ENCODE measurements at places on chromosomes 12 and 14.

GRCh38 chr12:26125400-26126339 lies 833 bp upstream of the BHLHE41 start:
- peak; percentile 80 for DNase-seq

GRCh38 chr12:44774815-44775411 lies 101.2 kb downstream of the NELL2 start:
- peak; percentile 36 for DNase-seq

- DNase-seq: no peak
Observed at GRCh38 chr14:53306911-53307310, 153.8 kb upstream of the DDHD1 start.

- no peak for DNase-seq
Observed at GRCh38 chr12:130347588-130347987, 9.9 kb downstream of the PIWIL1 start.

DNA sequence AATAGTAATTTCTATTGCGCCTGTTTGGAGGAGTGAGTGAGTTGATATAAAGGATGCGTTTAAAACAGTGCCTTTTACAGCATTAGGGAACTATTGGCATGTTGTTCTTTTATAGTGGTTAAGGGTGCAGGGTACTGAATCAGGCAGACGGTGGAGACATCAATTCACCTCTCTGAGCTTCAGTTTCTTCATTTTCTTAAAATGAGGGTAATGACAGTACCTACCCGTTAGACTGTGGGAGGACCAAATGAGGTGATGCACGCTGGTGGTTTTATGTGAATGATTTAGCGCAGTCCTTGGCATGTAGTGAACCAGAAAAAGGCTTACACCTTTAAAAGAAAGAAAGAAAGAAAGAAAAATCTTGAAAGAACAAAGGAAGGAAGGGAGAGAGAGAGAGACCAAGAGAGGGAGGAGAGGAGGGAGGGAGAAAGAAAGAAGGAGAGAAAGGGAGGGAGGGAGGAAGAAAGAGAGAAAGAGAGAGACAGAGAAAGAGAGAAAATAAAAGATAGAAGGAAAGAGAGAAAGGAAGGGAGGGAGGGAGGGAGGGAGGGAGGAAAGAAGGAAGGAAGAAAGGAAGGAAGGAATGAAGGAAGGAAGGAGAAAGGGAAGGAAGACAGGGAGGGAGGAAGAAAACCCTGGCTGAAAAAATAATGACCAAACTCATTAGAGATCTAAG lies 22.2 kb upstream of the CCND2 start:
- DNase-seq: no peak

DNA sequence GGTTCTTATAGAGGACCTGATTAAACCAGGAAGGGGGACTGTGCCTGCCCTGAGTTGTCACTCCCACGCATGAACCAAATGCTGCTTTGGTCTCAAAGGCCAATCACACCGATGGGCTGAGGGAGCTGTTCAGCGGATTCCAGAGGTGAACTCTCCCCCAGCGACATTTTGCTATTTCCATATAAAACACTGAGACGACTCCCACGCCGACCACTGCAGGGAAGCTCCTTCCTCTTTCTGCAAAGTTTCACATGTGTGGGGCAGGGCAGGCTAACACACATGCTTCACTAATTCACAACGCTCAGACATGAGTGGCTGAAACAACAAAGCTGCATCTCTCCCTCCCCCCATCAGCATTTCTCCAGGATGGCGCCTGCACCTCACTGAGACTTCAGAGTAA lies 37.8 kb upstream of the TMEM132D start:
- peak; percentile 2 for DNase-seq

DNA sequence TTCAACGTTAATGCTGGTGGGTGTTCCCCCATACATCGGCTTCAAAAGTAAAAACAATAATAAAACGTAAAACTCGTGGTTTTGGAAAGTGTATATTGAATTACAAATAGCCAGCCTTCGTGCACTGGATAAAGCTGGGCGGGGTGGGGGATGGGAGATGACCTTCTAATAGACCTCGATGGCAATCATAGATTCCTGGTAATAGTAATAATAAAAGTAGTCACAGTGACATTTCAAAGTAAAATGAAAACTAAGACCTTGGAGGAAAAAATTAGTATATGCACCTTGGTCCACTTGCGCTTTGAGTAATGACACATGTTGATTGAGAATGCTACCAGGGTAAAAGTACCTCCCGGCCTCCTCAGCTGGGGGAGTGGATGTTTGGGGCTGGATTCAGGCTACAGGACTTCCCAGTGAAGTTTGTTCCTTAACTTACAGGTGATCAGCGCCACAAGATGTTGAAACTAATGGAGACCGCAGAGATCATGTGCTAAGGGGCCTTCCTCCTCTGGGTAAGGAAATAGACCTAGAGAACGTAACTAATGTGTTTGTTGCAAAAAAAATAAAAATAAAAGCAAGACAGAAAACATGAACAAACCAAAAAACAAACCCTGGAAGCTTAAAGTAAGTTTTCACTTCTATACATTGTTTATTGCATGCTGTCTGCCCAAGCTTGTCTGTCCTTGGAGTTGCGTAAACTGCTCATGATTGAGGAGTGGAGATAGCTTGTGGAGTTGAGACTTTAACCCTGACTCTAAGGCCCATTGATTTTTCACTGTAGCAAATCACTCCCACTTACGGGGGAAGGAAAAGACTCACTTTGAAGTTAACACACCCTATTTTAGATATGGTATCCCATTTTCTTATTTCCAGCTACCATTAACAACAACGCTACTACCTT lies 907 bp upstream of the LRIG3 start:
- DNase-seq: no peak

DNA sequence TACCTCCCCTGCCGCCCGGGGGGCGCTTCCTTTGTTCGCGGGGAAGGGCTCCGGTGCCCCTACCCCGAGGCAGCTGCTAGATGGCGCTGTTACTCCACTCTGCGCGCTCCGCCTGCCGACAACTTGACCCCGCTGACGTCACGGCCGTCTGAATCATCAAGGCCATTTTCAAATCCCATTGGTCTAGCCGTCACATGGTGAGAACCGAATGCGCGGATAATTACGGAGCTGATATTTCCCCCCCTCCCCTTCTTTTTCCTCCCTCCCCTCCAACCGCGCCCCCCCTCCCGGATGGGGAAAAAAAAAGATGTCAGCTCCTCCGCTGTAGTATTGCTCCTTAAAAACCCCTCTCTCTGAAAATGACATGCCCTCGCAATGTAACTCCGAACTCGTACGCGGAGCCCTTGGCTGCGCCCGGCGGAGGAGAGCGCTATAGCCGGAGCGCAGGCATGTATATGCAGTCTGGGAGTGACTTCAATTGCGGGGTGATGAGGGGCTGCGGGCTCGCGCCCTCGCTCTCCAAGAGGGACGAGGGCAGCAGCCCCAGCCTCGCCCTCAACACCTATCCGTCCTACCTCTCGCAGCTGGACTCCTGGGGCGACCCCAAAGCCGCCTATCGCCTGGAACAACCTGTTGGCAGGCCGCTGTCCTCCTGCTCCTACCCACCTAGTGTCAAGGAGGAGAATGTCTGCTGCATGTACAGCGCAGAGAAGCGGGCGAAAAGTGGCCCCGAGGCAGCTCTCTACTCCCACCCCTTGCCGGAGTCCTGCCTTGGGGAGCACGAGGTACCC lies at the start of gene HOXC10:
HOXC10 (plus strand) TSS at position 246 of the 791 bp plus-strand sequence; CDS start at position 360, 114 bp downstream.
- peak; percentile 50 for DNase-seq

- no peak for DNase-seq
Observed at GRCh38 chr12:55840581-55841351, 2.0 kb downstream of the MMP19 start.

DNA sequence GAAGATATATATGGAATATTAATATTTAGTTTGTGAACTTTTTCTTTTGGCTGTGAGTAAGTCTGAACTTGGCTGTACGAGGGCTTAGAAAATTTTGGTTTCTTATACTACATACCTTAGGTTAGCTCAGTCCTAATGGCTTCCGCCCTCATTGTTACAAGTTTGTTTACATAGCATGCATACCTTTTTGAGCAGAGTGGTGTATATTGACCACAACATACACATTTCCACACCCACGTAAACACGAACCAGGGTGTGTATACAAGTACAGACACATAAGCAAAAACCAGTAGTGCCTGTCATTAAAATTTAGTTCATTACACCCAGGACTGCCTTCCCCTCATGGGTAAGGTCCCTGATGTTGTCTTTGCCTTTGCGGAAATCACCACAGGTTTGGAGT lies 230.2 kb upstream of the RGS6 start:
- no peak for DNase-seq

DNA sequence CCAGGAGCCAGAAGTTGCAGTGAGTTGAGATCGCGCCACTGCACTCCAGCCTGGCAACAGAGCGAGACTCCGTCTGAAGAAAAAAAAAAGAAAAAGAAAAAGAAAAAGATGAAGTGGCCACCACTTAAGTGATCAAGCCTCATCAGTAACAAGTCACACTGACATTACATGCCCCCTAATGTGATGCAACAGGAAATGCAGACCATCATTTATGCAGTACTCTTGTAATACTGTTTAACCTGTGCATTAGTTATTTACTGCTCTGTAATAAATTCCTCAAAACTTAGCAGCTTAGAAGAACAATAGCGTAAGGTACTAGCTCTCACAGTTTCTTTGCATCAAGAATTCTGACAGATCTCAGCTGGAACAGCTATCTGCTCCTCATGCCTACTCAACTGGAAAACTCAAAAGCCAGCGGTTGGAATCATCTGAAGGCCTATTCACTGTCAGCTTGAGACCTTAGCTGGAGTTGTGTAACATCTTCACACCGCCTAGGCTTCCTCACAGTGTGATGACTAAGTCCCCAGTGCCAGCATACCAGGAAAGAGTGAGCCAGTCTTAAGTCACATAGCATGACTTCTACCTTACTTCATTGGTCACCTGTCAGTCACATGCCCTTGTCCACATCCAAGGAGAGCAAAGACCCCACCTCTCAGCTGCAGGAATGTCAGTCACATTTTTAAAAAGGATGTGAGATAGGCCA lies 31.5 kb downstream of the EPS8 start:
- peak; percentile 73 for DNase-seq

DNA sequence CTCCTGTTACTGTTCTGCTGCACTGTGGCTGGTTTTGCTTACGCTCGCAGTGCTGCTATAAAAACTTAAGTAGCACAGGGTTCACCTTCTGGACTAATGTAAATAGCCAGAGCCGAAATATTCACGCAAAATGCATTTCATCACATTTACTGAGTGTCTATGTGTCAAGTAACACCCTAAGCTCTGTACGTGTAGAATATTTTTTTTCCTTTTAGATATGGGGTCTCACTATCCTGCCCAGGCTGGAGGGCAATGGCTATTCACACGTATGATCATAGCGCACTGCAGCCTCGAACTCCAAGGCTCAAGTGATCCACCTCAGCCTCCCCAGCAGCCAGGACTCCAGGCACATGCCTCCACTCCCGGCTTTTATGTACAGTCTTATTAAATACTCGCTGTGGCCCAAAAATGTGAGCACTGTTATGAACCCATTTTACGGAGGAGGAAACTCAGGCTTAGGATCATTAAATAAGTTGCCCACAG lies 60.8 kb upstream of the RIMBP2 start:
- no peak for DNase-seq

GRCh38 chr12:64631197-64631596 lies 20.9 kb downstream of the RASSF3 start:
- DNase-seq: no peak

Data from inflammatory macrophage treated with lipopolysaccharide for 1 hour (primary cell).